Mucosa of gallbladder (tissue), 1 donor: ENCODE measurements at places on chromosomes 7 and 10. TPM values are rescaled to one million over a fixed set of nuclear protein-coding genes. Genes with fewer than 3 reads are reported as not detected.

Gene PRKAR2B
- 7.1 TPM for total RNA-seq

Gene ZNF485
- total RNA-seq, result 3.3 TPM

Gene SFRP5
- 584 TPM for total RNA-seq

Gene SNX13
- 52.3 TPM for total RNA-seq

Gene HKDC1
- total RNA-seq, result 41.2 TPM

Gene HTR7
- 1.2 TPM for total RNA-seq

Gene SYT15B
- 0.23 TPM for total RNA-seq
